ENCODE measurements at places on chromosomes 11 and 22.

- DNase-seq: peak; percentile 39
Observed at GRCh38 chr11:120546312-120547205, 35.0 kb downstream of the GRIK4 start.

- DNase-seq: no peak
Observed at GRCh38 chr11:130050257-130050656, 19.4 kb upstream of the APLP2 start.

DNA sequence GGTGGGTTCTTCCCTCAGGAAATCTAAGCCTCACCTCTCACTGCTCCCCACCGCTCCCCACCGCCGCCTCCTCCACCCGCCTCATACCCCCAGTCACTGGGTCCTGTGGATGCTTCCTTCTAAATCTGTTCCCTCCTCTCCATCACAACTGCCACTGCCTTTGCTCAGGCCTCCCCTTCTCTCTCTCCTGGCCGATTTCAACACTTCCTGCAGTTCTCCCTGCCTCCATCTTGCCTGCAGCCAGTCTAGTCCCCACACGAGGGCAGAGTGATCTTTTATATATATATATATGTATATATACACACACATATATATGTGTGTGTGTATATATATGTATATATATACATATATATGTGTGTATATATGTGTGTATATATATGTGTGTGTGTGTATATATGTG is 27.8 kb downstream of the CREB3L1 start:
- DNase-seq: no peak

- DNase-seq: no peak
Observed at GRCh38 chr11:32610797-32611352, 27.2 kb downstream of the EIF3M start.

DNA sequence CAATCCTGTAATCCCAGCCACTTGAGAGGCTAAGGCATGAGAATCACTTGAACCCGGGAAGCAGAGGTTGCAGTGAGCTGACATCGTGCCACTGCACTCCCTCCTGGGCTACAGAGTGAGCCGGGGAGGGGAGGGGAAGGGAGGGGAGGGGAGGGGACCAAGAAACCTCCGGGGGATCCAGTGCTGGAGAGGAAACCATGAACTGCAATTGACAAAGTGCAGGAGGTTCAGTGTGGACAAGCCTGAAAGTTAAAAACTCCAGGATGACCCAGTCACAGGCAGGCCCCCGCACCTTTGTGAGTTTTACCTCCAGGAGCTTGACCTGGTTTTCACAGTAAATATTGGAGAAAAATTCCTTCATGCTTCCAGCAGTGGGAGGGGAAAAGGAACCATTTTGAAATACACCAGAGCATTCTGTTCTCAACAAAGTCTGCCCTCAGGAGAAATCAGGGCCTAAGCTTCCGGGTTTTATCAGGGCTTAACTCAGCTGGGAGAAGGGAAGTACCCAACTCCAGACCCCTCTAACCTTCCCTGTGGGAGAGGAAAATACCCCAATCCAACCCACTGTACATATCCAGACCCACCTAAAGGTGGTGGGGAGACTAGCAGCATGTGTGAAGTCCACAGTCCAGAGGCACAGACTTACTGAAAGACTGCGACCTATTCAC is 15.5 kb upstream of the ZFTA start:
- DNase-seq: no peak

GRCh38 chr22:17672417-17672991 is 33.9 kb downstream of the BCL2L13 start:
- DNase-seq: no peak

DNA sequence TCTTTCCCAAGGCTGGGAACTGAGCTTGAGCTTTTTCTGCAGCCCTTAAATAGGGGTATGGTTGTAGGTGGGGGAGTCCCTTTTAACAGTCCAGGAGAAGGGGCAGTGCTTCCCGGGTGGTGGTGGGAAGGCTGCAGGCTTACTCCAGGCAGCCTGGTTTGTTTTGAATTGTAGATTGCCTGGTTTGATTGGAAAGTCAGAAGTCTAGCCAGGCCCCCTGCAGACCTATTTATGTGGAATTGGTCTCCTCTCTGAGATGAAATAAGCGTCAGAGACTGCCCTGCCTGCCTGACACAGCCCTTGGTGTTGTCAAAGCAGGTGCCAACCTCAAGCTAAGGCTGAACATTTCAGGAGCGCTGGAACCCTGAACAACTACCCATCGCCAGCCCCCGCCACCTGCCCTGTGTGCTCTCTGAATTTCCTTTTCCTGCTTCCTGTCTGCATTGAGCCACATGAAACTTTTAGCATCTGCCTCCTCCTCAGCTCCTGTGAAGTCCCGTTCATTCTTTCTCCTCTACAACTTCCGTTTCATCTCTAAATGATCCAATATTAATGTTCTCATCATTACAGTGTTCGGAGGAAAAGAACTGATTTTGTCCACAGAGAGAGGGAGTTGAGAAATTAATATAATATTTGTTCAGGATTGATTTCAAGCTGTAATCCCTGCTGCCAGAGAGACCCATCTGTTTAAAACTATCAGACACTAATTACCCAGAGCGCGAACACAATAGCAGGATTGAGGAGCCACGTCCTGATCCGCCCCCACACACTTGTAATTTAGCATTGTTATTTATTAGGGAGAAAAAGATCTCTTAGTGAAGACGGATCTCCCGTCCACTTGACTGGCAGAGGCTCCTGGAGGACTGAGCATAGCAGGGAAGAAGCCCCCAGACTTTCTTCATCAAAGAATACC is 136.5 kb downstream of the TRIM29 start:
- DNase-seq: no peak

DNA sequence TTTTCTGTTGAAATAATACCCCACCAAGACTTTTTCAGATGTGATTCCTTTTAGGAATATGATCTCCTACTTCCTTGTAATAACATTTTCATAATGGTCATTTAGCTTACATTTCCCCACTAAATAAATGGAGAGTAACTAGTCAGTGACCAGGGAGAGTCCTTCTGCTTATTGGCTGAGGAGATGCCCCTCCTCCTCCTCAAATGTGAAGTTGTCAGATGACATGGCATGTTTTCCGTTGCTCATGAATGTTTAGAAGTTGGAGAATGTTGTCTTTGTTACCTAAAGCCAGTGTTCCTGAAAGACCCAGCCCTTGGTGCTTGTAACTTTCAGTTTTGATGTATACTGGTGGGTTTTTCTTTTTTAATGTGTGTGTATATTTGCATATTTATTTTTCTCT is 38.2 kb downstream of the CSRP3 start:
- no peak for DNase-seq

- DNase-seq: no peak
Observed at GRCh38 chr11:87463486-87464102, 425.9 kb downstream of the TMEM135 start.
